H1 (cell line): ENCODE measurements at places on chromosomes 13 and 19. TPM values are rescaled to one million over a fixed set of nuclear protein-coding genes. Genes with fewer than 3 reads are reported as not detected.

Gene FREM2
- total RNA-seq, result 22.2 and 22.8 TPM in 2 replicates

DNA sequence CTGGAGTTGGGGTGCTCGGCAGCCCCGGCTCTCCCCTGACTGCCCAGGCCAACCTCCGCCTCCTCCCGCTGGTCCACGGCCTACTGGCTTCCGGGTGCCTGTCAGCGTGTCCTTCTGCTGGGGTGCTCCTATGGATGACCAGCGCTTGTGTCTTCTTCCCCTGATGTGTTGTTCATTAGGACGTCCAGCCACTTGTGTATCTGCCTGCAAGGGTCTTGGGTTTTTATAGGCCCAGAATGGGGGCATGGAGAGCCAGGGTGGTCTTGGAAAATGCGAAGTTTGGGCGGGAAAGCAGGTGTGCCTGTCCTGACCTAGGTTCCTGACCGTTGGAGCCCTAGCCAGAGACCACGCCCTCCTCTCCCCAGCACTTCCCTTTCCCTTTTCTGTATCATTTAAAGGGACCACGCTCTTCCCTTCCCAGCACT is 139.8 kb downstream of the SLITRK5 start:
- DNase-seq, result no peak

Gene SLC7A1
- 107 and 114 TPM in 2 replicates for total RNA-seq

Gene CEACAM3
- total RNA-seq, result not detected in 2 replicates

DNA sequence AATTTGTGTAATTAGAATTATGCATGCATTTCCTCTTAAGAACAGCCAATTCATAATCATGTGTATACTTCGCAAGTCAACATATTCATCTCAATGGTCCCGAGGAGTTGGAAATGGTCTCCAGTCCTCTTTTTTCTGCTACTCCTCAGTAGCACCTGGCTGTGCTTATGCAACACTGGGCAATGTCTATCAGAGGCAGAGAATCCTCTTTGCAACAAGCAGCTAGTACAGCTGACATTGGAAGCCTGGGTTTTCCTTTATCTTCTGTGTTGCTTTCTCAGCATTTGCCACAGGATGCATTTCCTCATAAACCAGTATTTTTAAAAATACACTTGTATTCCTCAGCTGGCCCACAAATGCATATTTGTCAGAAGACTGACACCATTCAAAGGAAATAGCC is 405.3 kb upstream of the GPC6 start:
- DNase-seq, result no peak
